ENCODE measurements at places on chromosomes 1 and 21. TPM values are rescaled to one million over a fixed set of nuclear protein-coding genes. Genes with fewer than 3 reads are reported as not detected.

Gene LRRIQ3
- 0.26 TPM for total RNA-seq

Gene C1orf115
- total RNA-seq: 6.0 TPM

Gene PLXNA2
- 0.57 TPM for total RNA-seq

DNA sequence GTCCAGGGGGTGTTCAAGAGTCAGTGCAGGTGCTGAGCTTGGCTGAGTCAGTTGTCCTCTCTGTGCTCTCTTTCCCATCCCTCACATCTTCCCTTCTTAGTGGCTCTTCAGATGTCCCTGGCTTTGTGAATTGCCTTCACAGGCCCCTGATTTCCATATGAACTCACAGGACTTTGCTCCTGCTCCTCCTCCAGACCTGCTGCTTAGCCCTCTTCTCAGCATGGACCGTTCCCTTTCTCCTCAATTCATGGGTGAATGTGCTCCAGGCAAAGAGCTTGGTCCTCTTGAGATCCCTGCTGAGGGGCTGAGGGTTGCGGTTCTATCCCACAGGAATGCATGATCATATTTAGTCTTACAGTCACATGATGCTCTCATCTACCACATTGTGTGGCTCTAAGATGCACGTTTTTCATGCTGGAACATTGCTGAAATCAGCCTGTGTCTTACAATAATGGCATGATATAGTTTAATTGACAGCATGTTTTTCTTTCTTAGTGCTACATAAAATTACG is 30.5 kb downstream of the CACNA1E start:
- H3K4me3 ChIP-seq: no peak overlapping the region
- no peak for DNase-seq
- H3K27ac ChIP-seq: no peak overlapping the region
- H3K36me3 ChIP-seq: no peaks in the 10 kb centered on the region
- H3K27me3 ChIP-seq: no peaks in the 10 kb centered on the region

DNA sequence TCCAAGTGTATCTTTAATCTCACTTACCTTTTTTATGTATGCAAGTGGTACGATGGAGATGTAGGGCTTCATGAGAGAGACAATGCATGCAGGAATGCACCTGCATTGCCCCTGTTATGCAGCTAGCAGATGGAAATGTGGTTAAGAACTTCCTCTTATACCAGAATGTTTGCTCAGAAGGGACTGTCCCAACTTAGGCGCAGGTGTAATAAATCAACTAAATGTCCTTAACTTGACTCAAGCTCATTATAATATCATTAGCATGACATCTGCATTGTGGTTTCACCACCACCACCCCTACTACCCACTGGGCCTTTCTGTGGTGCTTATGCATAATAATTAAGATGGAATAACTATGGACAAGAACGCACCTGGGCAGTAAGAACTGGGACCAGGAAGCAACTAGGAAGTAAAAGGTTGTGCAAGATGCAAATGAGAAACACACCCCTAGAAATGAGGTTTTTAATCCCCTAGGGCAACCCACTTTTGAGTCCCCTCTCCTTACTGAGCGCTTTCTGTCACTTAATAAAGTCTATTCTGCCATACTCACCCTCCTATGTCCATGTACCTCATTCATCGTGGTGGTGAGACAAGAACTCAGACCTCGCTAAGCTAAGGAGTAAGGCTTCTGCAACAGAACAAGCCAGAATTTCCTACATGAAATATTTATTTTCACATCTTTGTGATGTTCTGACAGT is 1103.3 kb upstream of the B3GALT2 start:
- no peaks in the 10 kb centered on the region for H3K27me3 ChIP-seq
- H3K4me3 ChIP-seq: no peak overlapping the region
- no peak overlapping the region for H3K27ac ChIP-seq
- H3K4me1 ChIP-seq: no peaks in the 10 kb centered on the region

DNA sequence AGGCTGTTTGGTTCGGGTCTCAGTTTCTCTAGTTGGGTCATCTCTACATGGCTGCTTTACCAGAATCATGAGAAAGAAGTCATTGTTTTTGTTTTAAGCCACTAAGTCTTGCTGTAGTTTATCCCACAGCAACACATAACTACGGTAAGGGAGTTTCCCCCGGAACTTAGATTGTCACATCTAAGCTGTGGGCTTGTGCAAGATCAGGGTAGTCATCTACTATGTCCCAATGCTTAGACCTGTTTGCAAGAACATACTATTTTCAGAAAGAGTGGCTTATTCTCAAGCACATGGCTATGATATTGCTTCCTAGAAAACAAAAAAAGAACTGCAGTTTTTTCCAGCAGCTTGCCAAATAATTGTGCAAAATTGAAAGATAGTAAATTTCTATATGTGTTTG is 18.0 kb upstream of the OLIG2 start:
- H3K27ac ChIP-seq: no peak overlapping the region
- no peaks in the 10 kb centered on the region for H3K4me1 ChIP-seq
- peaks cover 1% of the 10 kb centered on the region for H3K36me3 ChIP-seq
- H3K27me3 ChIP-seq: no peaks in the 10 kb centered on the region

GRCh38 chr1:110412576-110412975 is 5.1 kb upstream of the LAMTOR5 start:
- H3K4me3 ChIP-seq: no peak overlapping the region
- DNase-seq: peak; percentile 82
- H3K27me3 ChIP-seq: no peaks in the 10 kb centered on the region
- 0 out of 2 replicates have a peak, but pooled peaks cover 4% of the 10 kb centered on the region for H3K4me1 ChIP-seq
- no peak overlapping the region for H3K27ac ChIP-seq

DNA sequence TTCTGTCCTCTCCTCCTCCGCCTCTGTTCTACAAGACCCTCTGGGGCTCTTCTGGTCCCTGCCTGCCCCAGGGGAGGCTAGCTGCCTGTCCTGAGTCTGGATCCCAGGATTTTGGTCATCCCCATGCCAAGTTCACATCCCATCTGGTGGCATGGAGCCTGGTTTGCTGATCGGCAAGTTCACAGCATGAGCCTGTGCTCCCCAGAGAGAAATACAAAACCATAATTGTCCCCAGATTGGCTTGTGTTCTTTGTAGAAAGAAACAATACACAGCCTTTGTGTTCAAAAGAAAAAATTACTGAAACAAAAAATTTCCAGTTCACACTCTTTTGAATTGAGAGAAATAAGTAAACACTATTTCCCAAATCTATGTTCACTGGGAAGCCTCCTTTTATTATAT is 149.4 kb upstream of the ZC3H12A start:
- H3K36me3 ChIP-seq: no peaks in the 10 kb centered on the region
- no peak overlapping the region for H3K4me3 ChIP-seq
- DNase-seq: no peak

DNA sequence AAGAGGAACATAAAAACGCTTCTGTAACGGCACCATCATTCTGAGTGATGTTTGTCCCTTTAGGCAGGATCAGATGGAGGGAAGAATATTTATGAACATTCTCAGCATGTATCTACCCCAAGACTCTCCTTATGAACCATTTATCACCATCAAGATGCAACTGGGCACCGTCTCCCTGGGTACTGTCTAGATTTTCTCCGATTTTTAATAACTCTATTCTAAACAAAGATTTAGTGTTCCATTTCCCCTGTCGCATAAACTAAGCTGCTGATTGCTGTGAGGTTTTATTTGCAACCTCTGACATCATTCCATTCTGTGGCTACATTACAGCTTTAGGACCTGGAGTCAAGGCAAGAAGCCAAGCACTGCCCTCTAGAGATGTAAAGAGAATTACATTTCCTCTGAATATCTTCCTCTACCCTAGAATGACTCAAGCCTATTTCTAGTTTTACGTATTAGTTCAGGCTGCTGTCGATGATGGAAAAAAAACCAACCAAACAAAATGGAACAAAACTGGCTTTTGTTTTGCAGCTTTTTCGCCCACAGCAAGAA is 130.1 kb upstream of the MAP1LC3C start:
- no peaks in the 10 kb centered on the region for H3K4me1 ChIP-seq
- no peak for DNase-seq
- H3K27me3 ChIP-seq: no peaks in the 10 kb centered on the region
- no peak overlapping the region for H3K4me3 ChIP-seq
- H3K36me3 ChIP-seq: peaks cover 9% of the 10 kb centered on the region

DNA sequence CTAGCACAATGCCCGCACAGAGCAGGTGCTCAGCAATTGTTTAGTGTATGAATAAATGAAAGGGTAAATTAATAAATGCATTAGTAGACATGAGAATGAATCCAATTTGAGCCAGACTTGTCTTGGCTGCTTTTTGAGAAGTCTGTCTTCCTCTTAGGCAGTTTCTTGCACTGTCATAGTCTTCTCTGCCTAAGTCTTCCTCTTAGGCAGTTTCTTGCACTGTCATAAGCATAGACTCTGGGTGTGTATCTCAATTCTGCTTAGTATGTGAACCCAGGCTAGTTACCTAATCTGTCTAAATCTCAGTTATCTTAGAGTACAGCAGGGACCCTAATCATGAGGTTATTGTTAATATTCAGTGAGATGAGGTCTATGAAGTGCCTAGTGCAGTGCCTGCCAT is 27.2 kb downstream of the NHLH2 start:
- H3K27ac ChIP-seq: no peak overlapping the region
- DNase-seq: no peak
- no peaks in the 10 kb centered on the region for H3K27me3 ChIP-seq
- H3K4me1 ChIP-seq: no peaks in the 10 kb centered on the region

DNA sequence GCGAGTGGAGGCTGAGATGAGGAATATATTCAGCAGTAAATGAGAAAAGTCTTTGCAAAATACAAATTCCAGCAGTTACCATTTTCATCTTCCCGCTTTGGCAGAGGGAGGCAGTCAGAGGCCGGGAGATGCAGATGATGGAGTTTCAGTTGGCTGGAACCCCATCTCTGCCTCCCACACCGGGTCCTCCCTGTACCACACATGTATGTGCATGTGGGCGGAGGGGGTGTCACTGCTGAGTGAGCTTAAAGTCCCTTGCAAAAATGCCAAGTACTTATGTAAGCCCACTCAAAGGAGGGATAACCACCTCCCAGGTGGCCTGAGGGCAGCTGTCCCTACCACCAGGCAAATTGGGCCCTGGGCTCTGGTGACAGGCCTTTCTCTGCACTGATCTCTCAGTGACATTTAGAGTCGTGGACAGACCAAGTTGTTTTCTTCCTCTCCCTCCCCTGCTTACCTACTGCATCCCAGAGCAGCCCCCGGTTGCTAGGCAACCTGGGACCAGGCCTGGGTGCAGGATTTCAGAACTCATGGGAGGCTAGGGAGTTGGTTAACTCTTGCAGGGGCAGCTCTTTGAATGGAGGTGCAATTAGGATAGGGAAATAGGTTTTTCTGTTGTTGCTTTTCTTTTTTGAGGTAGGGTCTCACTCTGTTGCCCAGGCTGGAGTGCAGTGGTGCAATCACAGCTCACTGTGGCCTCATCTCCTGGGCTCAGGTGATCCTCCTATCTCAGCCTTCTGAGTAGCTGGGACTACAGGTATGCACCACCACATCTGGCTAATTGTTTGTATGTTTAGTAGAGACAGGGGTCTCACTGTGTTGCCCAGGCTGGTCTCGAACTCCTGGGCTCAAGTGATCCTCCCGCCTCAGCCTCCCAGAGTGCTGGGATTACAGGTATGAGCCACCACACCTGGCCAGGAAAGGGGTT is 17.1 kb upstream of the UBXN10 start:
- no peaks in the 10 kb centered on the region for H3K36me3 ChIP-seq
- no peaks in the 10 kb centered on the region for H3K27me3 ChIP-seq
- peaks cover 3% of the 10 kb centered on the region for H3K4me1 ChIP-seq

GRCh38 chr1:32960819-32961355 is 3.7 kb downstream of the RNF19B start:
- no peak overlapping the region for H3K27ac ChIP-seq
- H3K4me1 ChIP-seq: 0 out of 2 replicates have a peak, but pooled peaks cover 4% of the 10 kb centered on the region
- no peak for DNase-seq
- no peaks in the 10 kb centered on the region for H3K27me3 ChIP-seq
- no peaks in the 10 kb centered on the region for H3K36me3 ChIP-seq

- no peaks in the 10 kb centered on the region for H3K36me3 ChIP-seq
- no peak for DNase-seq
- H3K4me1 ChIP-seq: no peaks in the 10 kb centered on the region
- H3K27ac ChIP-seq: no peak overlapping the region
- H3K27me3 ChIP-seq: no peaks in the 10 kb centered on the region
- H3K4me3 ChIP-seq: no peak overlapping the region
Observed at GRCh38 chr1:8889103-8889846, 10.8 kb upstream of the ENO1 start.

GRCh38 chr1:243408479-243408878 is 152.6 kb downstream of the SDCCAG8 start:
- no peaks in the 10 kb centered on the region for H3K36me3 ChIP-seq
- no peaks in the 10 kb centered on the region for H3K27me3 ChIP-seq
- H3K4me3 ChIP-seq: no peak overlapping the region
- no peak overlapping the region for H3K27ac ChIP-seq
- no peaks in the 10 kb centered on the region for H3K4me1 ChIP-seq

DNA sequence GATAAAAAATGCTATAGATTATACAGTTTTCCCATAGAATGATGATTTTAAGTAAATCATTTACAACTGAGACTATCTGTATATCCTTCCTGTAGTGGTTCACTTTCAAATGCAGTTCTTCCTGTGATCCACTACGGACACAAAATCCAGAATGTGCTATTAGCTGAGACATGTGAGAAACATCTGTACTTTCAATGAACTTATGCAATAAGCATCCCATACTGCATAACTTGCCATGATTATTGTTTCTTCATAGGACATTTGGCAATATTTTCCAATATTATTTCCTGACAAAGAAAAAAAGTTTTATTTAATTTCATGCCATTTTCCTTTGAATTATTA is 83.5 kb upstream of the PRDX6 start:
- peaks cover 2% of the 10 kb centered on the region for H3K36me3 ChIP-seq
- no peak overlapping the region for H3K4me3 ChIP-seq
- no peaks in the 10 kb centered on the region for H3K27me3 ChIP-seq
- no peak overlapping the region for H3K27ac ChIP-seq

DNA sequence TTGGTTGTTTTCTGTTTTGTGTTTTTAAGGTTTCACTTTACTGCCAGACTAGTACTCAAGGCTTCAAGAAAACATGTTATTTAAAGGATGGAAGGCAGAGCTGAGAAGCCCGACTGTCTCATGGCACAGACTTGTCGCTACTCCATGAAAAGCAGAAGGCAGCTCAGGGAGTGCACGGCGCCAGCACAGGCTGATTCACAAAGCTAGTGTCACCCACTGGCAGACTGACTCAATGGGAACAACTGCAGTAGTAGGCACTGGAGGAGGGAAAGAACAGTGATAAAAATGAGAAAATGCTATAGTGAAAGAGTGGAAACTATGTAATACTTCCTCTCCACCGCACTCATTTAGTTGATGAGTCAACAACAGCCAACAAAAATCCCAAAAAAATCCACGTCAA is 14.7 kb downstream of the HSF2BP start:
- DNase-seq: no peak
- H3K27ac ChIP-seq: no peak overlapping the region
- no peaks in the 10 kb centered on the region for H3K4me1 ChIP-seq
- no peaks in the 10 kb centered on the region for H3K27me3 ChIP-seq

DNA sequence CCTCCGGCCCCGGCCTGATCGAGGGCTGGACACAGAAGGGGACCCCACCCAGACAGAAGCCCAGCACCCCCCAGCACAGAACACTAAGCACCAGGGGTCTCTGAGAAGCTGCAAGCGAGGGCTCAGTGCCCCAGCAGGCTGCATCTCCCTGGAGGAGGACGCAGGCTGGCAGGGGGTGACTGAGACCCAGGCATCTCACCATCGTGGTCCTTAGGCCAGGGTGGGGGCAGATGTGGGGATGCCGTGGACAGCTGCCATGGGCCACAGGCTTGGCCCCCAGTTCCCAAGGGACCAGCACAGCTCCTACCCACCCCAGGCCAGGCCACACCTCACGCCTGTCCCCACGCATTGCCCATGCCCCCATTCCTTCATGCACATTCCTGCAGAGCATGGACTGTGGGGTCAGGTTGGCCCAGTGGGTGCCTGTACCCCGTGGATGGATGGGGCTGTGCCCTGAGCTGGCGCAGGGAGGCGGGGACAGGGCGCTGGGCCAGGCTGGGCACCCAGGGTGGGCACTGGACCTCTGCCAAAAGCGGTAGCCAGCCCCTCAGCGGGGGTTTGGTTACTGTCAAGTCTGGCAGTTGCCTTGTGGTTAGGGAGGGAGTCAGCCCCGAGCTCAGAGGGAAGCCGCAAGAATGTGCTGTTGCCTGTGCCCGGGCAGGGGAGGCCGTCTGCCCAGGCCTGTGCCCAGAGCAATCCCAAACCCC is 61.5 kb downstream of the ARHGEF16 start:
- no peak overlapping the region for H3K27ac ChIP-seq
- H3K27me3 ChIP-seq: no peaks in the 10 kb centered on the region
- H3K4me1 ChIP-seq: no peaks in the 10 kb centered on the region

Measured in H9 (cell line).